ENCODE measurements at places on chromosomes 16 and 17.

DNA sequence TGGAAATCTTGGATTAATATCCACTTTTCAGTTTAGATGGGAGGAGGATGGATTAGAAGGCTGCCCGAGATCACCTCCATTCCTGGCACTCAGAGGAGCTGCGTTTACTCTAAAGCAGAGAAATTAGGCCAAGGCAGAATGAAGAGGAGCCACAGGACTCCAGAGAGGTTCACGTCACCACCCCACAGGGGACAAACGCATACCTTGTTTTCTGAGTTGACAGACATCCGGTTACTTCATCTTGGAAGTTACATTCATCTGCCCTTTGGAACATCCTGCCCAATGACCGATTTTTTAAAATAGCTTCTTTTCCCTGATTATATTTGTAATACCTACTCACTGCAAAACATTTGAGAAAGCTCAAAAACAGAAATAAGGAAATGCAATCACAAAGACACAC lies 220.0 kb downstream of the SOX9 start:
- DNase-seq: no peak

DNA sequence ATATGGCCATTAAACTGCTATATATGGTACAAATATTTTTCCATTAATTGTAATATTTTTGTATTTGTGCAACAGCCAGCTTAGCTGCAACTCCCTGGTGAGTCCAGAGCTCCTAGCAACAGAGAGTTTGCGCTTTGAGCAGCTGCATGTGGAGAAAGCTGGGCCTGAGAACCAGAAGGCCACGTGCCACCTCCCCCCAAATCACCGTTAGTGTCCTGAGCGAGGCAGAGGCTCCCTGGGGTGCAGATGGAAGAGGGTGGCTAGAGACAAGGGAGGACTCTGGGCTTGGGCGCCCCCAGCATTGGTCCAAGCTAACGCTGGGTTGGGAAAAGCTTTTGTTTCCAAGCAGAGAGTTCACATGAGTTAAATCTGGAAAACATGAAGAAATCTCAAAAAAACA lies 41.6 kb downstream of the HSBP1 start:
- peak; percentile 55 for DNase-seq

DNA sequence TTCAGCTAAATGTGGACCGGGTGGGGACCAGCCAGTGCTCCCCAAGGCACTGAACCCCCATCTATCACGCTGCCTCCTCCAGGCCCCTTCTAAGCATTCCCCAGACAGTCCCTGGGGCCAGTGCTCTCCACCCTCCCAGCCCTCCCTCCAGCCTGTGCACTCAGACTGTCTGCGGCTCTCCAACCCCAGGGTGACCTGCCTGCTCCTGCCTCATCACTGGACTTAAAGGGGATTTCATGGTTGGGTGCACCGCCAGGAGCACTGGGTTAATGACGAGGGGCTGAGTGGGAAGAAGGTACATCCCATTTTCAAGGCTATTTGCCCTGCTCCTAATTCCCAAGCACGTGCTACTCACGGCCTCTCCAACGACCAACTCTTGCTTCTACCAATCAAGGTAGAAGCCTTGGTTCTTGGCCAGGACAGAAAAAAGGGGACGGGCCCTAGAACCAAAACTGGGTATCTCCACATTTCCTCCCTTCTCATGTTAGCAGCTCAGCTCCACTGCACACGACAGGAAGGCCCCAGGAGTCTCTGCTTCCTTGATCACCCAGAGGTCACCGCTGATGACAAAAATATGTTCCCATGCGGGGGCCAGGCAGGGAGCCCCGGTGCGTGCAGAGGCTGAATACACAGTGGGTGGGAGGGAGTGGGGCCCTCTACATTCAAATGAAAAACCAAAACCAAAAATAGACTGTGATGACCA lies 3.5 kb upstream of the ABR start:
- DNase-seq: no peak

GRCh38 chr17:230395-230770 lies 48.9 kb upstream of the DOC2B start:
- no peak for DNase-seq

GRCh38 chr17:13560935-13561334 lies 40.8 kb downstream of the HS3ST3A1 start:
- DNase-seq: no peak

DNA sequence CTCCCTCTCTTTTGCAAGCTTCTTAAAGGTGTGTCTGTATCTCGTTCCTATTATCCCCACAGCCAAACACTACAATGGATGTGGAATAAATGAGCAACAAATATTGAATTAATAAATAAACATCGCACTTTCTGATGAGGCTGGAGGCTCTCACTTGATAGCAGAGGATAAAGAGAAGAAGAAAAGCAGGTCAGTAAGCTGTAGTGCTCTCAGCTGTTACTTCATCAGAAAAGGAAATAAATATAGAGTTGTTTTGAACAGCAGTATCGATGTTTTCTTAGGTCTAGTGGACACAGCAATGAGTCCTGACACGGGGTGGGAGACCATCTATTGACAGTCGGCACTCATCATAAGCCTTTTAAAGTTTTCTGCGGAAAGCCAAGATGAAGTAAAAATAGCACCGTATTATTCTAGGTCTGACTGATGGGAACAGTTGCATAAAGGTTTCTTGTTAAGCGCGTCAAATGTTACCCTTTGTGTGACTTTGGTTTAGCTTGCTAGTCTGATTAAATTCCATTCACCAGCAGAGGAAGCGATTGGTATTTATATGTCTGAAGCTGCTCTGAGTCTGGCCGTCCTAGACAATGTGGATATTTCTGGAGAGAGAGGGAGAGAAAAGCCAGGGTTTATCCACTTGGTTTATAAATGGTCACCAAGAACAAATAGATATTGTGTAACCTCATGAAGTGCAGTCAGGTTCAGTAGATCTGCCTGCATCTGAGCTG lies 646.1 kb downstream of the CDH11 start:
- no peak for DNase-seq

DNA sequence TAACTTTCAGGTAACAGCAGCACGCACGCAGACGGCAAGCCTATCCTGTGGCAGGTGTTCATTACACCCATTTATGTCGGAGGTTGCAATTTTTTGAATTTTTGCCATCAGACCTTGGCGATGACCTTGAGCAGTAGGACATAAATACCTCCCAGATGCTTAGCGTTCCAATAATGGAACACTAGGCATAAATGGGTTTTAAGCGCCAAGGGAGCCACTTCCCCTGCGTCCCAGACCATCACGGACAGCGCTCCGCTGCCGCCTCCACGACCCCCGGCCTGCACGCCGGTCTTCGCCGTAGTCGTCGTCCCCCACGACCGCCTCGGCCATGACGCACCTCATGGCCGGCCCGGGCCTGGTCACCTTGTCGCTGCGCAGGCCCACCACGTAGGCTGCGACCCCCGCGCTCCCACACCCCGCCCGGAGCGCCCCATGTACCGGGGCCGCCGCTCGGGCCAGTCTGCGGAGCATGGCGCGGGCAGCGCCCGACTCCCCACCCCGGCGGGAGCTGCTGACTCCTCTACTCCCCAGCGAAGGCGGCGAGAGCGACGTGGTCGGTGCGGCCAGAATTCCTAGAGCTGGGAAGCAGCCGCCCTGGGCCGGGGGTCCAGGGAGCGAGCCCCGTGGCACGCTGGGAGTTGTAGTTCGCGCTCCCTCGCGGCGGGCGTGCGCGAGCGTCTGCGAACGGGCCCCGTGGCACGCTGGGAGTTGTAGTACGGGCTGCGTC lies 22.7 kb downstream of the TMEM235 start:
- peak; percentile 81 for DNase-seq
